ENCODE measurements at places on chromosomes 2 and 18.

DNA sequence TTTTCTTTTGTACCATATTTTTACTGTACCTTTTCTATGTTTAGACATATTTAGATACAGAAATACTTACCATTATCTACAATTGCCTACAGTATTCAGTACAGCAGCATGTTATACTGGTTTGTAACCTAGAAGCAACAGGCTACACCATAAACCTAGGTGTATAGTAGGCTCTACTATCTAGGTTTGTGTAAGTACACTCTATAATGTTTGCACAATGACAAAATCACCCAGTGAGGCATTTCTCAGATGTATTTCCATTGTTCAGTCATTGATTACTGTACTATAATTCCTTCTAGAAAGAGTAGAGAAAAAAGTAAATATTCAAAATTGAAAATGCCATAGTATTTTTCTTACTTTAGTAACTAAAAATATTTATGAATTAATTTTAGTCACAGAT is 490.1 kb upstream of the REG3G start:
- peak; percentile 10 for DNase-seq

GRCh38 chr2:271917-272316 is 7.2 kb downstream of the ACP1 start:
- DNase-seq, result no peak

DNA sequence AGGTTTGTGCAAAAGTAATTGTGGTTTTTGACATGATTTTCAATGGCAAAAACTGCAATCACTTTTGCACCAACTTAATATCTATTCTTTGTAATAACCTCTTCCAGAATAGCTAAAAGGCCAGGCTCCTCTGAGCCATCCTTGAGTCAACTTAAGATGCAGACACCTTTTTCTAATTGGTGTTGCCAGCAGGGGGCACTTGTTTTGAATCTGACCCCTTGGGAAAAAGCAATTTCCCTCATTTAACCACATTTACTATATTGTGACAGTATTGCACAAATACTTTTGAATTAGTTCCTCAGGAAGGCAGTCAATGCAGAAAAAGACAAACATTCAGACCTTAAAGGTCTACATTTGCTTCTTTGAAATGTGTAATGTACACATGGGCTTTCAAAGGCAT is 78.6 kb upstream of the GALNT5 start:
- no peak for DNase-seq

DNA sequence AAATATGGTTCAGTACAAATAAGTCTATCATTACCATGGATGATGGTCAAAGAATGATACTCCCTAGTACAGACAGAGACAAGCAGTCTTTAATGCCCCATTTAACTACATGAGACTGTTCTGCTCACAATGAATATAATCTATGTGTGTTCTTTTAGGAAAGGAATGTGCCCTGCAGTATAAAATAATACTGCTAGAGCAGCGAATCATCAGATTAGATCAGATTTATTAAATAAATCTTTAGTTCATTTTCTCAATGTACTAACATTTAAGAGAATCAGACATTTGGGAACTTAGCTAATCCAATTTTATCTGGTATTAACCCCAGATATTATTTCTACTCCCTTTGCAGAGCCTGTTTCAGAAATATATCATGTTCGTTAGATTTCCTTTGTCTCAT is 272.0 kb upstream of the GCFC2 start:
- DNase-seq, result no peak

GRCh38 chr2:220106065-220106464 is 478.6 kb downstream of the SLC4A3 start:
- no peak for DNase-seq

DNA sequence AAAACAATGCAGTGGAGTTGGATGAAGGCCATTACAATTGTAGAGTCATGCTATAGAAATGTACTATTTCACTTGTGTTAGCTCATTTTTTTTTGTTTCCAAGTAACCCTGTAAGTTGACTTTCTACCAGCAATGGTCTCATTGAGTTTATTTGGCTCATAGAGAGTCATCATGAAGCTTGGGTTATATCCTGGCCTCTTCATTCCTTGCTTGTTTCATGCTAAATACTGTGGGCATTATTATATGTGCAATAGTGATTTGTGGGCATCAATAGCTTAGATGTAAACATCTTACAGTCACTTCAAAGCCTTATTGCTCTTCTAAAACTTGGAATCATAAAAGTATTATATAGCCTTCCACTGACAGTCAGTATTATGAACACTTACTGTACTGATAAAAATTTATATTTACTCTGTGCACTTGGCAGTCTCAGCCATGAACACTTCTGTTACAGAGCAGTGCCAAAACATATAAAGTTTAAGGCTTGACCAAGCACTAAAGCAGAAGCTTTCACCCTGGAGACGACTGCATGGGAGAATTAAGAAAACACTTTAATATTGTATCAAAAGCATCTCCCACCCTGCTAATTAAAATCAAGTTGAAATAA is 751.2 kb downstream of the SATB2 start:
- DNase-seq, result no peak

GRCh38 chr2:135996304-135996703 is 10.9 kb upstream of the DARS1 start:
- no peak for DNase-seq

GRCh38 chr2:215749092-215749957 is 264.0 kb downstream of the MREG start:
- no peak for DNase-seq

DNA sequence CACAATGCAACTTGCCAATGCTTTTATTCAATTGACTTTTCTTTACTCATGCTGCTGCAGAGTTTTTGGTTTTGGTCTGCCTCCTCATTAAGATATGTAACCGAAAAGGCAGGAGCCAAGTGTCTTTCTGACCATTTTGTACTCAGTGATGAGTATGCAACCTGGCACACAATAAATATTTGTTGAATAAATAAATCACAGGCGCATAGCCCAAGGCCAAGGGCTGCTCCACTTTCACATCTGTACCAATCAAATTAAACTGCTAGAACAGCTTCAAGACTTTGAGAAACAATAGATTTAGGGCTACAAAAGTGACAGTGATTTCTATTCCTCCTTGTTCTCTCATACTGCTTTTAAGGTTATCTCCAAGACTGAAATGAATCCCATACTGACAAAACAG is 828.2 kb downstream of the RNF144A start:
- DNase-seq, result peak; percentile 34

DNA sequence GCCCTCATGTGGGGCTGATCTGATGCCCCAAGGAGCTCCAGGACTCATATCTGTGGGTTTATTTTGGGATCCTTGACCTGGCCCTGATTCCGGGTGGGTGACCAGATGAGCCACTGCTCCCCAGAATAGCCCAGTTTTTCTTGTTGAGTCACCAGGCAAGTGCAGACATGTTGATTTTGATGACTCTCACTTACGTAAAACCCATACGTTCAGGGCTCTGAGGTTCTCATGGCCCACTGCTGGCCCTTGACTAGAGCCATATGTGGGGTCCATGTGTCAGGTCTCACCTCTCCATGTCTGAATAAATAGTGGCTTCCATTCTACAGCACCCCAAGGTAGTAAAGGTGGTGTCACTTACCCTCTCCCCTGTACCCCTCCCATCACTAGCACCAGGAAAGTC is 41.9 kb downstream of the CDC42EP3 start:
- no peak for DNase-seq

DNA sequence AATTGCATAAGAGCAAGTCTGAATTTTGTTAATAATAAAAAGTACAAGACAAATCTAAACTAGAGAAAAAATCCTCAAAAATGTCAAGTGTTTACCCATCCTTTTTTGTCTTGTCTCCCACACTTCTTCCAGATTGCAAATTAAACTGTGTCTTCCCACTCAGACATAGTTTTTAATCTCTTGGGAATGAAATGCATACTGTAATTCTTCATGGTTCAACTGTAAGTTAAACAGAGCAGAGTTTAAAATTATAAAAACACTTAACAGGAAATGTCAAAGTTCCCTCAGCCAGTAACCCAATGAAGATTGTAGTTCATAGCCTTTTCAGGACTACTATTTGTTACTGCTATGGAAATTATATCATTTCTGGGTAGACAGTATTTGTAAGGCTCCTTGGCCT is 171.8 kb downstream of the UBE2E3 start:
- DNase-seq, result no peak

DNA sequence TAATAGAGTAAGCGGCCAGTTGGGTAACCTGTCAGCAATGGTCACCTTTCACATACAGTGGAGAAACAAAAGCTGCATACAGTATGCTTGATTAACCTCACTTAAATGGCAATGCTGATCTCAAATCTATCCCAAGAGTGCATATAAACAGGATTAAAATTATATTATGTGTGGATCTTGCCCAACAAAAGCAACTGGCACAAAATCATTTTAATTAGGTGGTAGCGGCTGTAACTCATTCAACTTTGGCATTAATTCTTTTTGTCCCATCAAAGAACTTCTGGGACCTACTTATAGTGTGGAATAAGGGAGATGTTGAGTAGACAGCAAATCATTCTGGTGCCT is 167.8 kb upstream of the VRK2 start:
- no peak for DNase-seq

DNA sequence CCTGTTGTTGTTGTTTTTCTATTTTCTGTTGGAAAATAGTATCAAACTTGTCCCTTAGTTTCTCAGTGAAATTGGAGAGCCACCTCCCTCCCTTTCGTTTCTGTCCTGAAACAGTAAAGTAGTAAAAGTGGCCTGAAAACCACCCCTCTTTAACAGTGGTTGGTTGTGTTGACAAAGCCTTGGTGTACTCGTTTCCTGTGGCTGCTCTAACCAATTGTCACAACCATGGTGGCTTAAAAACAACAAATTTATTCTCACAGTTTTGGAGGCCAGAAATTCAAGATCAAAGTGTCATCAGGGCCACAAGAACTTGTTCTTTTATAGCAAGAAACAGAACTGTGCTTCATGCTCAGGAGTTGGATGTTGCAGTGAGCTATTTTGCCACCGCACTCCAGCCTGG is 4.0 kb upstream of the DYSF start:
- DNase-seq, result no peak

GRCh38 chr2:171036532-171036931 is 107.5 kb downstream of the GORASP2 start:
- no peak for DNase-seq

DNA sequence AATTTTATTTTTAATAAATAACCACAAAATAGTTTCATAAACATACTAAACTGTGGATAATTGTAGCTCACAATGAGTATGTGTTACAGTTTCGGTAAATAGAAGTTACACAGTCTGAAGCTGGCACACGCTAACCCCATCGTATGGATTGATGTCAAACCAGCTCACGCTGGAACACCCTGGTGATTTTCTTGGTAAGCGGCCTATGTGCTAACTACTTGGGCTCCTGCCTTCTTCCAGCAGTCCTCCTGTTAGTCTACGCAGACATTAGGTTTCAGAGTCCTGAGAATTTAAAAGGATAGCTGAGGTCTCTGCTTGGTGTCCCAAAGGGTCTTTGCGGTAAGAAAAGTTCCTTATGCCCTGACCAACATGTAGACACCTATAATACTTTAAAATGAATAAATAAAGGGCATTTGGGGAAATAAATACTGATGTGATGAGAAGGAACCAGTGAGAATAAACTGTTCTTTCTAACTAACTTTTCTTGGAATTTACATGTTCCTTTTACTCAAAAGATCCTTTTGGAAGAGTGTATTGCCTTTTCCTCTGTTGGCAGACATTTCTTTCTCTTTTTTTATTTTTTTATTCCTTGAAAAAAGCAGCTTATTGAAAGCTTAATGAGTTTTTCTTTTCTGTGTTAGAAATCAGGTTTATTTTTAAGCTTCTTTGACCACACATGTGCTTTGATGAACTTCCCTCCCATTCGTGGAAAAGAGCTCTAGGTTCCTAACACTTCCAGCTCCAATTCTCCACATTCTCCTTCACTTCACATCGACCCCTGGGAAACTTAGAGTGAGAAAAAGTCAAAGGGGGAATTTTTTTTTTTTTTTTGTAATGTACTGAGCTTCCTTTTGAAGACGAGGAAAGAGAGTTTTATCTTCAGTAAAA is 322.2 kb downstream of the IRS1 start:
- no peak for DNase-seq

All from NCI-H146 (cell line).